ENCODE measurements at places on chromosomes 6 and 20.

GRCh38 chr6:75418233-75418632 lies 75.4 kb downstream of the FILIP1 start:
- DNase-seq = peak; percentile 34

DNA sequence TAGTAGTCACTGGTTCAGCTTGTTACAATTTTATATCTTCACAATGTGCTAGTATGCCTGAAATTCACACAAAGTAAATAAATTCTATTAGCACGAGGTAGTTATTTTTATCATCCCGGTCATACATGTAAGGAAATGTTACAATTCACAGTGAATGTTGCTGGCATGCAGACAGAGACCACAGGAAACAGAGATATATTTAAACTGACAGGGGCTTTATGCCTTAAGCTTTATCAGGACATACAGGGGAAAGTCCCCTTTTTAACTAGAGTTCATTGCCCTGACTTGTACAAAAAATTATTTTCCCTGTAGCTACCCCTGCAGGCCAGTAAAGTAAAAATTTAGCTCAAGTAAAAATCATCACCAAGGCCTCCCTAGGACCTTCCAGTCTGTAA lies 712.0 kb upstream of the NRSN1 start:
- no peak for DNase-seq

DNA sequence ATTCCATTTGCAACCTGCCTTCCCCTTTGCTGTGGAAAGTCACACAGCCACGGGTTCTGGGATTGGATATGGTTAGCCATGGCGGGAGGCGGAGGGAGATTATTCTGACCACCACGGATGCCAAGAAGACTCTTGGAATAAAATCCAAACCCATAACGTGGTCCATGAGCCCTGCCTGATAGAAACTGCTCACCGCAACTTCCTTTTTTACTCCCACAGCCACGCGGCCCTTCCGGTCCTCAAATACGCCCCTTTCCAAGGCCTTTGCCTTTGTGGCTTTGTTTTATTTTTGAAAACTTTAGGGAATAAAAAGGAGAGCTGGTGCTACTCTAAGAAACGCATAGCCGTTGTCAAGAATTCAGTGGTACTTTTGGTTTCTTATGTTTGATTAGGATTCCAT lies 602.5 kb upstream of the CDH4 start:
- no peak for DNase-seq

- no peak for DNase-seq
Observed at GRCh38 chr6:145809785-145810184, 4.8 kb downstream of the FBXO30 start.

- DNase-seq = no peak
Observed at GRCh38 chr20:21496452-21496851, 17.4 kb downstream of the NKX2-2 start.

DNA sequence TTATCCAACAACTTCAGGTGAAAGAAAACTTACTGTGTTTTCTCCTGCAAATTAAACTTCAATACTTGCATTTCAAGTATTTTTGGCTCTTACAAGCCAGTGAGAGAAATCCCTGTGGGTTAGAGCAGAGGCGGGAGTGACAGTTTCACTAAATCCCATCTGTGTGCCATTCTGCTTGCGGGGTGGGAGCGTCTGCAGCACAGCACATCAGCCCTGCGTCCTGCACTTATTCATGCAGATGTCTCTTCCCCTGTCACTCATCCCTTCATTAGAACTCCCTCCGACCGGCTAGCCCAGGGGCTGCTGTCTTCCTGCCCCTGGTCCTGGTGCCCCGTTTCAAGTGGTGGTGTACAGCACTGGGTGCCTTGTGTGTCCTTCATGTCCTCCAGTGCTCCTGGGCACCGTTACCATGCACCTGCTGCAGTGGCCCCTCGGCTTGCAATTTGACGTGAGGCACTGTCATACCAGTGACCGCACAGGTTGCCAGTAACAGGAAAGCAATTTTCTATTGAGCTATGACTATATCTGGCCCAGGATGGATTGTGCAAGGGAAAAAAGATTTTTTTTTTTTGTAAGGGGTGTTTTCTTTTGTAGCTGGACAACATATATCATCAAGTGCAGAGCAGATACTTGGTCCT lies 59.4 kb downstream of the INSM1 start:
- no peak for DNase-seq

Measured in HS-5 (cell line).